ENCODE measurements at places on chromosomes 3 and 15.
A peak's percentile ranks its signal among the peaks of the same experiment; 100 is the strongest.

DNA sequence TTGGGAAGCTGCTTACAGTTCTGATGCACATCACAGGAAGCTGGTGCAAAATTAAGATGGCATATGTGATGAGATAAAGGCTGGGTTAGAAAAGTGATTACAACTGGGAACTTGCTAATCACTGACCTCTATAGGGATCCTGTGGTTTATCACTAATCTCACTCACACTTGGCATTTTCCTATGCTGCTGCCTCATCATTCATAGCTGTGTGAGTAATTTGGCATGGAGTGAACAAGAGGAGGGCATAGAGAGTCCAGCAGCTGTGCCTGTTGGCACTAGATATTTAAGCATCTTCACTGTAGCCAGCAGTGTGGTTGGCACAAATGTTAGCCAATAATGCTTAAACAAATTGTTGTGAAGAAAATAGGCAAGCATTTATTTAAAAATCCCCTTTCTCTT, 217.7 kb upstream of the CGNL1 start:
- peak; percentile 44 for DNase-seq

- no peak for DNase-seq
Observed at GRCh38 chr15:53400986-53401385, 358.5 kb downstream of the WDR72 start.

DNA sequence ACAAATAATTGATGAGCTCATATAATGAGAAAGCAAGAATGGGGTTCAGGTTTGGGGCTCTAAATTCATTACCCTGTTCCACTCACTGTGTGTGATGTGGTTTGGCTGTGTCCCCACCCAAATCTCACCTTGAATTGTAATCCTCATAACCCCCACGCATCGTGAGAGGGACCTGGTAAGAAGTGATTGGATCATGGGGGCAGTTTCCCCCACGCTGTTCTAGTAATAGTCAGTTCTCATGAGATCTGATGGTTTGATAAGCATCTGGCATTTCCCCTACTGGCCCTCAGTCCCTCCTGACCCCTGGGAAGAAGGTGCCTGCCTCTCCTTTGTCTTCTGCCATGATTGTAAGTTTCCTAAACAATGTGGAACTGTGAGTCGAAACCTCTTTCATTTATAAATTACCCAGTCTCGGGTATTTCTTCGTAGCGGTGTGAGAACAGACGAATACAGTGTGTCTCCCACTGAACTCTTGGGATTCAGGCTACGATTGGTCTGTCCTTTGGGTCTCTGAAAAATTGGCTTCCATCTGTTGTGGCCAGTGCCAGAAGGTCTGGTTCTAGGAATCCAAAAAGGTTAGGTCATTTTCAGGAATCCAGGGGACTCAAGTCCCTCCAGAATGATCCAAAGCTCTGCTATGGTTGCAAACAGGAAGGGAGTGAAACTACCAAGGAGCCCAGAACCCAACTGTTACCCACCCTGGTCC, 87.7 kb downstream of the XXYLT1 start:
- no peak for DNase-seq

DNA sequence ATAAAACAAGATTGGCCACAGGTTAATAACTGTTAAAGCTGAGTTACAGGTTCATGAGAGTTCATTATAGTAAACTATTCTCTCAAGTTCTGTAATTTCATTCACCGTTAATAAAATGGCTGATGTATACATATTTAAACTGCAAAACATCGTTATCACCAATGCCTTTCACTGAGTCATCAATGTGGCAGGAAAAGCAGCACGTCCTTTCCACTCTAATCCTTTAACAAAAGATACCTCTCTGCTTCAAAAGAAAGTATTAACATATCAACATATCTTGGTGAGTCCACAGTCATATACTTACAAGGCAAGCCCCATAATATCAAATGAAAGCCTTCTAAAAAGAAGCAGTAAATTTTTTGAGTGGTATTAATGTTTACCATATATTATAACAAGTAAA, 54.5 kb downstream of the UACA start:
- DNase-seq: no peak

- DNase-seq: peak; percentile 47
Observed at GRCh38 chr3:186315581-186316354, 46.3 kb downstream of the DGKG start.

GRCh38 chr3:34016925-34017587, 218.6 kb downstream of the PDCD6IP start:
- peak; percentile 44 for DNase-seq

DNA sequence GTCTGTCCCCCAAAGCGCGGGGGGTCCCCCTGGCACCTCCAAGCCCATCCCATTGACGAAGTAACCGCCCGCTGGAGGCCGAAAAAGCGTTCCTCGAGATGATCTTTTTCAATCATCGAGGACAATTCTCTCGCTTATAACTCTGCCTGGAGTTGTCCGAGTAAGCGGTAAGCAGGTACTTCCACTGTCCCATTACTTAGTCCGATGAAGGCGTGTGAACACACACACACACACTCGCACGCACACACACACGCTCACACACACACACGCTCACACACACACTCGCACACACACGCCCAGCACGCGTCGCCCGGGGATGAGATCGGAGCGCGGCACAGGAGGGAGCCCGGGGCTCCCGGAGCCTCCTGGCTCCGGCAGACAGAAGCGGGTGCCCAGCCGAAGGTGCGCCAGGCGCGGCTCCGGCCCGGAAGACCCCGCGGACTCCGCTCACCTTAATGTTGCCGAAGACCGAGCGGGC, 430 bp downstream of the SLCO2A1 start:
- DNase-seq: peak; percentile 18

- no peak for DNase-seq
Observed at GRCh38 chr3:10469441-10470119, 35.8 kb downstream of the ATP2B2 start.

DNA sequence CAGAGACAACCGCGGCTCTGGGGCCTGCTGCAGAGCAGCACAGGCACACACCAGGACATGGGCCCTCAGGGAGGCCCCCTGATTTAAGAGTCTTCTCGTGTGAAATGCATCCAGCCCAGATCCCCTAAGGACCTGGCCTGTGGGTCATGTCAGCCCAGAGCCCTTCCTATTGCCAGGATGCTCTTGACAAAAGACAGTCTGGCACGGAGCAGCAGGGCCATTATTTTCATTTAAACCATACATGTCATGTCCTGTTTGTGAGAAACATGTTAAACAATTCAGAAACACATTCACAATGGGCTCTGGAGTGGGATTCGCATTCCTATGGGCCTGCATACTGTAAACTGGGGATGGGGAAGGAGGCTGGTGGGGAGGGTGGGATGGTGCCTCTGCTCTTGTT, 367.4 kb upstream of the WNT5A start:
- DNase-seq: no peak

Data from fibroblast of skin of abdomen (primary cell).